ENCODE measurements at places on chromosomes 7 and 10. TPM values are rescaled to one million over a fixed set of nuclear protein-coding genes. Genes with fewer than 3 reads are reported as not detected.
A peak's percentile ranks its signal among the peaks of the same experiment; 100 is the strongest.

GRCh38 chr7:33921216-33921938 lies 16.0 kb downstream of the BMPER start:
- peaks cover 14% of the 10 kb centered on the region for H3K4me1 ChIP-seq
- no peaks in the 10 kb centered on the region for H3K27me3 ChIP-seq
- H3K36me3 ChIP-seq = no peaks in the 10 kb centered on the region
- DNase-seq = peak; percentile 80

DNA sequence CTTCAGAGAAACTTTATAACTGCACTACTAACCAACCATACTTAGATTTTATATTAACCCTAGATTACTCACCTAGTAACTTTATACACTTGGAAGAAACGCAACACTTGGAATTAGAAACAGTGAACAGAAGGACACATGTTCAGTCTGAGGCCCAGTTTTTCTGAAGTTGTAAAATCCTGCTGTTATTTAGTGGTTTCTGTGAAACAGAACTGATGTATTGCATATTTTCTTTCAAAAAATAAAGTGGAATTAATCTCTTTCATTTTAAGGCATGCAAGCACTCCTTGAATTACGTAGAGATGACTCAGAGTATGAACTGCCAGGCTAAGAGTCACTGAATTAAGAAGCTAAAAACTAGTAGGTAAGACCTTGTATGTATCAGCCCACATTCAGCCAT lies 215.8 kb downstream of the SKAP2 start:
- no peaks in the 10 kb centered on the region for H3K36me3 ChIP-seq
- no peaks in the 10 kb centered on the region for H3K27me3 ChIP-seq
- H3K27ac ChIP-seq = no peak overlapping the region
- H3K4me3 ChIP-seq = no peak overlapping the region

GRCh38 chr10:112986544-112987190 lies 36.6 kb downstream of the TCF7L2 start:
- DNase-seq = no peak
- peaks cover 7% of the 10 kb centered on the region for H3K4me1 ChIP-seq
- H3K27ac ChIP-seq = no peak overlapping the region
- peaks cover 6% of the 10 kb centered on the region for H3K36me3 ChIP-seq

MKI67 gene
- 2.8 TPM for total RNA-seq

RAPGEF5 gene
- 308 TPM for total RNA-seq

All from lung (tissue), 17 donors.